ENCODE measurements at places on chromosomes 2 and 18.

- no peak for DNase-seq
Measured at GRCh38 chr2:160632084-160632975, 138.7 kb upstream of the RBMS1 start.

DNA sequence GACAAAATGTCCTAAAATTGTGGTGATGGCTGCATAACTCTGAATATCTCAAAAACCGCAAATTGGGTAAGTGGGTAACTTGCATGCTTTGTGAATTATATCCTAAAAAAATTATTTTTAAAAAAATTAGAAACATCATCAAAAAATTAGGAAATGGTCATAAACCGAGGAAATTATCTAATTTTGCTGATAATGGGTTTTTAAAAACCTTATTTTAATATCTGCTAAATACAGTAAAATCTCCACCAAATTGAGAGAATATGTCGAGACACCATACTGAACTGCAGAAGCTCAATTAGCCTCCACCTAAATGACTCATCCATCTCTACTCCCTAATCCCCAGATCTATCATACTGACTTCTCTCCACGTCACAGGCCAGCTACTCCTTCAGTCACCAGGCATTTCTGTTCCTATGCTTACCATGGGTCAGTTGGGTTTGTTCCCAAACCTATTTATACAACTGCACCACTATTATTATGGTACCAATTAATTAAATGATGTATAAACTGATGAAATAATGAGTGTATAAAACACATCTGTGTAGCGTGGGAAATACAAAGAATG lies 36.1 kb downstream of the SPIRE1 start:
- DNase-seq: no peak

- no peak for DNase-seq
Measured at GRCh38 chr18:577643-578375, 2.4 kb upstream of the CETN1 start.

DNA sequence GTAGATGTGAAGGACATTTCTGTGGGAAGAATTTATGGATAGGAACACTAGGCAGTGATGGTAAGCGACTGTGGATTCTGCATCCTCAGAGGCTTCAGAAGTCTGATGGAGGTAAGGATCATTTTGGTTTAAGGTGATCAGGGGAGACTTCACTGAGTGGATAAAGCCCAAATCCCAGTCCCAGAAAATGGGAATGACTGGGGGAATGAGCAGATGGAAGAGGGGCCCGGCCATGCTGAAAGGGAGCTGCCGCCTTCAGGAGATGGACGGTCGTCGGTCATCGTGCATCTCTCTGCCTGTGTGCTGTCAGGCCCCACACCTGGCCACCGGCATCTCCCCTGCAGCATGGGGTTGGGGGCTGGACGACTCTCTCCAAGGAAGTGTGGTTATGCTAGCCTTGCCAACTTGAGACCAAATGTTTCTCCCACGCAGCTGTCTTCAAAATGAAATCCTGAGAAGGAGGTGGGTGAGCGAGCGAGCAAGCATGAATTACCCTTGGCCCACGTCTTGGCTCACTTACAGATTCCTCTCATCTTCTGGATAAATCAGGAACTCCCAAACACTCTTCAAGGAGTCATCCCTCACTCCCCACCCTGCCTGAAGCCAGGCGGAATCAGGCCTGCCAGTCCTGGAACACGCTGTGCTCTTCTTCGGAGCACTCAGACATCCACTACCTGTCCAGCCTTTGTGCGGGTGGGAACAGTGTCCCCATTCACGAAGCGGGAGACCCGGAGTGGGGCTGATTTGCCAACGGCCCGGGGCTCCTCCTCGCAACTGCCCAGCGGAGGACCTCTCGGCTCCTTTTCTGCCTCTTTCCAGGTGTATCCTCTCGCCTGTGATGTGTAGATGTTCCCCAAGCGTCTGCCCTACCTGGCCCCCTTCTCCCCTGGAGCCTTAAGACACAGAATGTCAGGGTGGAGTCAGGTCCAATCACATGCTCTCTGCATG lies 85.6 kb downstream of the PRKCE start:
- DNase-seq: no peak

- DNase-seq: no peak
Measured at GRCh38 chr2:237097326-237097910, 11.7 kb downstream of the COPS8 start.

DNA sequence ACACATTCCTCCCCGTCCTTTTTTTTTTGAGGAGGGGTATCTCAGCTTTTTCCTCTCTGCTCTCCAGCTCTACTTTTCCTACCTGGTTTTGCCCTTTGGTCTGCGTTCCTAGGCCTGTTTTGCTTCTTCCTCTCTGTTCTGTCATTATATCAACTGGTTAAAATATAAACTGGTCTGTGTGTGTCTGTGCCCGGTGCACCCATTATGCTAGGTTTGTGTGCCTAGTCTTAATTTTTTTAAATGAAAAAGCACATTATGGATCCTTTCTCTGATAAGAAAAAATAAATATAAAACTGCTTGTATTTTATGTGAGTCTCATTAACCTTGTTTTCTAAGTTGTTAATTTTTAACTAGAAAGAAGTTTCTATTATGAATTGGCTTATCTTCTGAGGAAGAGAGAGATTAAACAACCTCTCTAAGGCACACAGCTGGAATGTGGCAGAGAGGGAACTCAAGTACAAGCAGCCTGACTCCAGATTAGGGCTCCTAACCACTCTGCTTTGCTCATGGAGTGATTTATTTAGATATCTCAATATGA lies 17.4 kb downstream of the SLC38A11 start:
- DNase-seq: no peak

GRCh38 chr2:227320305-227321094 lies 4.6 kb upstream of the MFF start:
- DNase-seq: no peak

- DNase-seq: peak; percentile 43
Measured at GRCh38 chr2:11343650-11344341, 640 bp downstream of the ROCK2 start.

DNA sequence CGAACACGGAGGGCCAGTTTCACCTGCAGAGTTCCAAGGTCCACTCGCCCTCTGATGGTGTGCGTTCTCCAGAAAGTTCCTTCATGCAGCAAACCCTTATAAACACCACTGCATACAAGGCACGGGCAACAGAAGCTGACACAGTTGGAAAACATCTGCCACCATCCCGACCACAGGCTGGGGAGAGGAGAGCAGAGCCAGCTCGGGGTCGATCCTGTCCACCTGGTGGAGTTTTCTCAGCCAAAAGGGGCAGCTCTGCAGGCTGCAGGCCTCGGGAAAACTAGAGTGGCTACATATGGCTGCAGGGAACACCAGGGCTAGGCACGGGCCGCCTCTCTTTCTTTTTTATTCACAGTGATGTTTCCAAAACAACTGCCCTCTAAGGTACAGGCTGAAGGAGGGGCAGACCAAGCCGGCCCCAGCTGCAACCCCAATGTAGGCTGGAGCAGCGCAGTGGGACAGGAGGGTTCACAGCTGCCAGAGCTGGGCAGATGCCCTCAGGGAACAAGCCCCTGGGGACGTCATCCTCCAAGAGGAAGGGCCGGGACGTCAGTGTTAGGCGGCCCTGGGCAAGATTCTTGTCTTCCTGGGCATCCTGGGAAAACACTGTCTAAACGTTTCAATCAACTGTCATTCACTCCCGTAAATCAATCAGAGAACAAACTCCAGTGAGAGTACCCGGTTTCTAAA lies 274.7 kb downstream of the TWIST2 start:
- no peak for DNase-seq

GRCh38 chr2:203750346-203751068 lies 44.1 kb downstream of the CD28 start:
- no peak for DNase-seq

- DNase-seq: peak; percentile 64
Measured at GRCh38 chr2:55175254-55176093, 56.6 kb downstream of the CLHC1 start.

DNA sequence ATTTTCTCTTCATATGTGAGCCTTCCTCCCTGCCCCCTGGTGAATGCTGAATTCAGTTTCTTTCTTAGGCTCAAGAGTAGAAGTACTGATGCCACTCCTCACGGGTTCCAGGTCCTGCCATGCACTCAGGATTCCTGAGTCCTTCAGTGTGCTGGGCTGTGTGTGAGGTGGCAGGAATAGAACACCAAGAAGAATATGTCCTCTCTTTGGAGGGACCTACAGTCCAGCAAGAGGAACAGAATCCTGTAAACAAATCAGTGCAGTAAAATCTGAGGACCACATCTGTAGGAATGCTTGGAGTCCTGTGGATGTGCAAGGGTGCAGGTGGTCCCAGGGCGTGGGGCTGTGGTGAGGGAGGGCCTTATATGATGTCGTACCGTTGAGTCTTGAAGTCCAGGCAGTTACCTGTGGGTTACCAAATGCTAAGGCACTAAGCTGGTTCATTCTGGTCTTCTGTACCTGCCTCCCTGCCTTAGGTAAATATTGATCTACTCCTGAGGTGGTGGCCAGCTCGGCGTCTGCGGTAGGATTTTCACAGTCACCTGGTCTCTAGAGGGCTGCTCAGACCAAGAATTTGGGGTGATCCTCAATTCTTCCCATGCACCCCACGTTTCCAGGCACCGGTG lies 5.5 kb downstream of the ASAP2 start:
- DNase-seq: no peak

- DNase-seq: no peak
Measured at GRCh38 chr2:174829550-174829949, 65.3 kb upstream of the CHRNA1 start.

DNA sequence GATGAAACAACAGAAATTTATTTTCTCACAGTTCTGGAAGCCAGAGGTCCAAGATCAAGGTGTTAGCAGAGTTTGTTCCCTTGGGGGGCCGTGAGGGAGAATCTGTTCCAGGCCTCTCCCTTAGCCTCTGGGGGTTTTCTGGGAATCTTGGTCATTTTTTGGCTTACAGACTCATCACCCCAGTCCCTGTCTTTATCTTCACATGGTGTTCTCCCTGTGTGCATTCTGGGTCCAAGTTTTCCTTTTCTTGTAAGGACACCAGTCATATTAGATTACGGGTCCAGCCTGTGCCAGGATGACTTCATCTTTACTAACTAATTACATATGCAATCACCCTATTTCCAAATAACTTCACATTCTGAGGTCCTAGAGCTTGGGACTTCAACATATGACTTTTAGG lies 292.5 kb upstream of the TRIB2 start:
- DNase-seq: no peak

DNA sequence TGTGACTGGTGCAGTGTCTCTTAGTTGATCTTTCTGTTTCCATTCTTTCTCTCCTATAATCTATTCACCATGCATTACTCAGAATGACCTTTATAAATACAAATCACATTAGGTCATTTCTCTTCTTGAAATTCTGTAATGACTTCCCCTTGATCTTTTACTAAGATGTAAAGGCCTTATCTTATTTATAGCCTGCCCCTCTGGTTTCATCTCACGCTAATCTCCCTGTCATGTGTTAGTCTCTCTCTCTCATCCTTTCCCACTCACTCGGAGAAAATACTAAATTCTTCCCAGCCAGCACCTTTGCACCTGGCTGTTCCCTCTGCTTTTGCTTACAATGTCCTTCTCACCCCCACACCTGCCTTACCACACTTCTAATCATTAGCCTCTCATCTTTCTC lies 530.8 kb downstream of the ADCYAP1 start:
- DNase-seq: no peak

GRCh38 chr2:161223139-161223732 lies 63.0 kb downstream of the TANK start:
- no peak for DNase-seq

DNA sequence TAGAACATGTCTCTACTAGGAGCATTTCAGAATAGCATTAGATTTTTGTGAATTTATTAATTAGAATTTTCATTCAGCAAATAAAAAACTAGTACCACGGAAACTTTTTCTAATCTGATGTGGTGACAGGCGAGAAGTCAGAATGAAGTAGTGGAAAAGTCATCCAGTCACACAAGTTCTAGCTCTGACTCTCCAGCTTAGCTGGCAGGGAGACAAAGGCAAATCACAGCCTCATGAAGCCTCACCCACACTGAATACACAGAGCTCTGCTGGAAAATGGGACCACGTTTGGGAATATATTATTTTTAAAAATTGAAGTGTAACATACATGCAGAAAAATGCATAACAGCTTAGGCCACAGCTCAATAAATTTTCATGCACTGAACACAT lies 86.1 kb downstream of the L3MBTL4 start:
- no peak for DNase-seq

GRCh38 chr18:79471597-79471996 lies 75.9 kb downstream of the NFATC1 start:
- DNase-seq: no peak

- DNase-seq: no peak
Measured at GRCh38 chr2:74816540-74817303, 17.2 kb upstream of the HK2 start.

- DNase-seq: no peak
Measured at GRCh38 chr2:11534746-11535484, 1.1 kb downstream of the GREB1 start.

DNA sequence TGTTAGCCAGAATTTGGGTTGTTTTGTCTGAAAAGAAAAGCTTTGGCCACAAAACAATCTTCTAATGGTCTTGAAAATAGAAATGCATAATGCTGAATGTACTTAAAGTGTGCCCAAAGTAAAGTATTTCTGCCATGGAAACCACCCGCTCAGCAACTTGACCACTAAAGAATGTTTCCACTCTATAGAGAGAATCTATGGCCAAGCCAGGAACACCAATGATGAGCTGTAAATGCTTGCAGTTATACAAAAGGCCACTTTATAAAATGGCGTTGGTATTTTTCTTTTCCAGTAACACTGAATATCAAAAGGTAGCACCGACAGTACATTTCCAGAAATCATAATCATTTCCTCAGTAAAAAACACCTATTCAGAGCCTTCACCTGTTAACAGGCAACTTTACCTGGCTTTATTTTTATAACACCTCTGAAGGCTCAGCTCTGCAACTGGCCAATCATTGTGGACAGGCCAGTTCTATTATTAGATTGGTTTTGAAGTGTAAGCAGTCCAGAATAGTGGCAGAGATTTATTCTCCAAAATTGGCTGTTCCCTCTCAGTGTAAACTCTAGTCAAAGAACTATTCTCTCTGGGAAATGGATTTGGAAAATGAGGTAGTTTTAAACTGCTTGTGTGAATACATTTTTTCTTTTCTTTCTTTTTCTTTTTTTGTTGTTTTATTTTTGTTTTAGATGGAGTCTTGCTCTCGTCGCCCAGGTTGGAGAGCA lies 36.1 kb downstream of the SLC40A1 start:
- DNase-seq: no peak

DNA sequence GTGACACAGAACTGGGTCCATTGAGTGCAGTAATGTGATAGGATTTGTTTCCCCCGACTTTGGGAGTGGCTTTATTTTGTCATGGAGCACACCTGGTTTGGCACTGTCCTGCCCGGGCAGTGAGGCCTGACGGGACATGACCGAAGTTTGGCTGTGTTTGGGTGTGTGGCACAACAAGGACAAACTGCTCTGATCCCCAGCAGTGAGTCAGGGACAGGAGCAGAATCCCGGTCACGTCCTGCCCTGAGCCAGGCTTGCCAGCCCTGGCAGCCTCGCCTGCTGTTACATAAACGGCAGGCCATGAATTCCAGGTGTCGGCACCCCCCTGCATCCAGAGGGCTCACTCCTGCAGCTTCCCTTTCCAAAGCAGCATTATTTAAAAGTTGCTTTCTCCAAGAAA lies 45.7 kb downstream of the IMPA2 start:
- DNase-seq: no peak

- DNase-seq: no peak
Measured at GRCh38 chr2:86251840-86252266, 52.6 kb downstream of the MRPL35 start.

- DNase-seq: no peak
Measured at GRCh38 chr2:138712212-138712979, 67.8 kb downstream of the NXPH2 start.
